Hematopoietic multipotent progenitor cell (in vitro differentiated cells): ENCODE measurements at places on chromosomes 13 and 19.

- DNase-seq: peak; percentile 69
Observed at GRCh38 chr13:106570299-106570852, 2.4 kb upstream of the ARGLU1 start.

- no peak for DNase-seq
Observed at GRCh38 chr13:96940961-96941360, 53.3 kb downstream of the OXGR1 start.

DNA sequence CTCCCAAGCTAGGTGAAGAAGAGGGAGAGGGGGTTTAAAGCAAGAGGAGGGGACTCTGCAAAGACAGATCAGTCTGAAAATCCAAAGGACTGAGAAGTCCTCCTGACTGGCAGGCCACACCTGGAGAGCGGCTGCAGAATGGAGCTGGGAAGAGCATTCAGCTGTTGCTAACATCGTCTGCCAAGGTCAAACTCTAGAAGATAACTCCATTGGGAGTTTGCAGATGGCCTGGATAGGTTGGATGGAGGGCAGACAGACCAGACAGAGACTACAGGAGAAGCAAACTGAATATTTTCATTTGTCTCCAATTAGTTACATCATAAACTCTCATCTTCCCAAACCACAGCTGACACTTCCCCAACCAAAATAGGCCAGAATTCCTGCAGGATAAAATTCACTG, 19.9 kb upstream of the SHISA2 start:
- DNase-seq: no peak

DNA sequence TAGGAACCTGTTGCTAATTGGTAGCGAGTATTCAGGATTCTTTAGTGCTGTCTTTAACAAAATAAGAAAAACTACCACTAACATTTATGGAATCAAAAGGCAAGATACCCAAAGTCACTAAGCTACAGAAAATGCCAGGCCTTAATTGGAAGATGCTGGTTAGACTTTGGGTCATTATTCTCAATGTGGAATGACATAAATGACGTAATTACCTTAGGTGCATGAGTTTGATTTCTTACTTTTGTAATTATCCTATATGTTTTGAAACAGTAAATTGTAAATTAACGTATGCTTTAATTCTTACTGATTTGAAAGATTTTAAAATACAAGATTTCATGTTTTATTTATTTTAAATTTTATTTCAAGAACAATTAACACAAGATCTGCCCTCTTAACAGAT, 25.0 kb downstream of the SGCG start:
- DNase-seq: no peak

- no peak for DNase-seq
Observed at GRCh38 chr19:10823690-10824089, 12.3 kb downstream of the TMED1 start.

- no peak for DNase-seq
Observed at GRCh38 chr19:16831531-16831930, 2.3 kb downstream of the SIN3B start.

GRCh38 chr19:23908165-23908564, 6.5 kb upstream of the ZNF726 start:
- DNase-seq: no peak

- no peak for DNase-seq
Observed at GRCh38 chr13:111857846-111858560, 208.9 kb upstream of the SOX1 start.

DNA sequence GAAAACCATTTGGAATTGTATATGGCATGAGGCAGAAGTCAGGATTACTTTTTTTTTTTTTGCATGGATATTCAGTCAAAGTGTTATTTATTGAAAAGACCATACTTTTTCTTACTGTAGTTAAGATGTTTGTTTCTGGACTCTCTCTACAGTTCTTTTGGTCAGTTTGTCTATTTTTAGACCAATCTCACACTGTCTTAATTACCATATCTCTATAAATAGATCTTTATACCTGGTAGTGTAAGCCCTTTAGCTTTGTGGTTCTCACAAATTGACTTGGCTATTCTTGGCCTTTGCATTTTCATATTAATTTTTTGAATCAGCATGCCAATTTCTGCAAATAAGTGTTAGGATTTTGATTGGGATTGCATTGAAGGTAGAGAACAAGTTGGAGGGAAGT, 96.8 kb downstream of the MAB21L1 start:
- no peak for DNase-seq

GRCh38 chr19:1765232-1765903, 12.1 kb downstream of the ONECUT3 start:
- DNase-seq: no peak

DNA sequence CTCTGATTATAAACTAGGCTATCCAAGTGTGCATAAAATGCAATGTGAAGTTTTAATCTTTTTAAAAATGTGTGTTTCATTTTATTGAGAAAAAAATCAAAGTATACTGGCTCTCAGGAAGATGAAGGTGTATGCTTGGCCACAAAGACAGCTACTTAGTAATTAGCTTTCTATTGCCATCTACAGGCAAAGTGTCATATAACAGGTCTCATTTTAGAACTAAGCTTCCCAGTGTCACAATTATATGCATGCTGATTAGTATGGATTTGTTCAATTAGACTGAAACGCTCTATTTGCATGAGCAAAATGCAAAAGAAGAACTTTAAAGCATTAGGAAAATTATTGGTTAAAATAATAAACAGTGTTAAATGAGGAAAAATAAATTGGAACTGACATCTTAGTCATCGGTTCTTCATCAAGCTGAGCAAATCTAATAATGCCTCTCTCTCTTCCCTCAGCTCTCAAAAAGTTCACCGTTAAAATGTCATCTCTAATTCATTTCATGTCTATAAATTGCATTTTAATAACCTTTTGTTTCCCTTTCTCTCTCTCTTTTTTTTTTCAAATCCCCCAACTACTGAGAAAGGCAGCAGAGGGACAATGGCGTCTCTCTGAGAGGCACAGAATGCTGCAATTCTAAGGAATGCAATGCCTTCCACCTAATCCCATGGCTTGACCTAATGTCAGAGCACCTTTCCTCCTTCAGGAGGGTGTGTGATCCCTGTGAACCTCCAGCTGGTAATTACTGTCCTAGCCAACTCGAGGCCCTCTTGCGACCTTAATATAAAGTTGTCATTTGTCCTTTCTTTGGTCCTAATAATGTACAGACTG, 313.1 kb upstream of the MAB21L1 start:
- peak; percentile 3 for DNase-seq

DNA sequence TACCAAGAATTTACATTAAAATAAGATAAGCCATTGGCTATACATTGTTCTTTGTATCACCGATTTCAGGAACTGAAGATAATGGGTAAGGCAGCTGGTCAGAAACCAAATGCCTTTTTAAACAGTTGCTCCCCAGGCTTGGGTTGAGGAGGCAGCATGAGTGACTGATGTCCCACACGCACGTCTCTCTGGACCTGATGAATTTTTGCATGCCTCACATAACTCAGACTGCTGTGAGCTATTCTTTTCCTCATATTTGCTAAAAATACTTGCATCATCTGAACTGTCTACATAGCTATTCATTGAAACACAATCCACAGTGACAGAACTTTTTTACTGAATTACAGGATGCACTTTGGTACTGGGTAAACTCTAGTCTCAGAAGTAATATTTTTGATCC, 123.6 kb upstream of the MAB21L1 start:
- DNase-seq: no peak

DNA sequence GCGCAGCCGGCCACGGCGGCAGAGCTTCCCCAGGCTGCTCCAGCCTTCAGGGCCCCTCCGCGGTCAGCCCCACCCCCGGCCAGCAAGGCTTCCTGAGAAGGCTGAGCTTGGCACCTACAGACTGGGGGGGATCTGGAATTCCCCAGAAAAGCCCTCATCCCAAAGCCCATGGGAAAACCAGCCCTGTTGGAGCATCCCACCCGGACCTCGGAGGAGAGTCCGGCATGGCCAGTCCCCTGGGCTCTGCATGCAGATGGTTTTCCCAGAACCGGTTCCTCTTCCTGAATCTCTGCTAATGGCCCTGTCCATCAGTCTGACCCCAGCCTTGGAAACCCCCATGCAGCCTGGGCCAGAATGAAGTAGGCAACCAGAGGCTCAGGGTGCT, 10.3 kb downstream of the RASA3 start:
- no peak for DNase-seq

- DNase-seq: no peak
Observed at GRCh38 chr19:28652765-28653164, 560.2 kb downstream of the UQCRFS1 start.

- no peak for DNase-seq
Observed at GRCh38 chr19:5247957-5248705, 92.5 kb downstream of the PTPRS start.

- DNase-seq: no peak
Observed at GRCh38 chr13:40595693-40596092, 70.7 kb downstream of the FOXO1 start.

DNA sequence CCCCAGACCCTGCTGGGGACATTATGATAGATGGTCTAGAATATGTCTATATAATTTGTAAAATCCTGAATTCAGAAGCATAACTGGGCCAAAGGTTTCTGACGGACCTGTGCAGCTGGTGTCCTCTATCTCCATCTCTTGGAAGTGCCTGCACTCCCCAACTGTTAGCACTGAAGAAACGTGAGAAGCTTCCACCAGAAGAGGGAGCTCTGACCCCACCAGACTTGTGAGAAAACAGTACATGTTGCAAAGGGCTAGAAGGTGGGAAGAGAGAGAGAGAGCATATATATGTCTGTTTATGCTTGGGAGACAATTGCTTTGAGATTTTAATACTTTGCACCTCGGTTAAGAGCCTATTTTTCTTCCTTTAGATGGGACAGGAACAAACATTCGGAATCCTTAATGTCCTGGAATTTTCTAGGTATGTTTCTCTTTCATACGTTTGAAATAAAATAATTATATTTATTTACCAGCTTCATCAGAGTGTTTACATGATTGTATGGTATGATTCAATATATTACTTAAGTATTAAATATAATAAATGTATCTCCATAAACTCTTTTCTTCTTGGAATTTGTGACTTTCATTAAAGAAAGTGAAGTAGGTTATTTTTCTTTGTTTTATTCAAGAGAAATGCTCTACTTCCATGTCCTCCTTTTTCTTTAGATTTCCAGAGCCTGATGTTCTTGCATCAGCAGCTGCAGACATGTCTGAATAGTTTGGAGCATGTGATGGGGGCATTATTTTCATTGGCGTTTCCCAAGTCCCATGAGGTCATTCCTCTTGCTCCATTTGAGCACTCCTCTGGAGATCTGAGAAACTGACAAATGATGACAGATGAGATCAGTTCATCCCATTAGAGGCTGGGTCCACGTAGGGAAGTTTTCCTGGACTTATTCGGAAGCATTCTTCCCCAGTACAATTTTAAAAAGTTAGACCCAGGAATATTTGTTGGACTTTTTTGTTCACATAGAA, 202.9 kb downstream of the ATP8A2 start:
- DNase-seq: peak; percentile 44

- DNase-seq: no peak
Observed at GRCh38 chr13:39985071-39985470, 329.6 kb downstream of the COG6 start.

DNA sequence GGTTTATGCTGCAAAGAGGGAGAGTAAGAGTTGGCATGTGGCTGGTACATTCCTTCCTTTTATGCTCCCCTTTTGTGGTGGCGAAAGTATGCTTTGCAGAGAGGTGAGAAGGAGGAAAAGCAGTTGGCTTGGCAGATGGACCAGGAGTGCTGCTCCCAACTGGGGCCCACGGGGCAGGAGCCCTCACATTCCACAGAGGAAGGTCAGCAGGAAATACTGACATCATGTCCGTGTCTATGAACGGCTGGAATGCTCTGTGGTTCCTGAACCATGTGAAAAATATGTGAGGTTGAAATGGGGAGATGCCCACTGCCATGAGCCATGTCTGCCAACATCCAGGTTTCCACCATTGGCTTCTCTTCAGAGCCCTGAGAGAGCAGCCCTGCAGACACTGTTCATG, 33.3 kb upstream of the GAS6 start:
- no peak for DNase-seq

DNA sequence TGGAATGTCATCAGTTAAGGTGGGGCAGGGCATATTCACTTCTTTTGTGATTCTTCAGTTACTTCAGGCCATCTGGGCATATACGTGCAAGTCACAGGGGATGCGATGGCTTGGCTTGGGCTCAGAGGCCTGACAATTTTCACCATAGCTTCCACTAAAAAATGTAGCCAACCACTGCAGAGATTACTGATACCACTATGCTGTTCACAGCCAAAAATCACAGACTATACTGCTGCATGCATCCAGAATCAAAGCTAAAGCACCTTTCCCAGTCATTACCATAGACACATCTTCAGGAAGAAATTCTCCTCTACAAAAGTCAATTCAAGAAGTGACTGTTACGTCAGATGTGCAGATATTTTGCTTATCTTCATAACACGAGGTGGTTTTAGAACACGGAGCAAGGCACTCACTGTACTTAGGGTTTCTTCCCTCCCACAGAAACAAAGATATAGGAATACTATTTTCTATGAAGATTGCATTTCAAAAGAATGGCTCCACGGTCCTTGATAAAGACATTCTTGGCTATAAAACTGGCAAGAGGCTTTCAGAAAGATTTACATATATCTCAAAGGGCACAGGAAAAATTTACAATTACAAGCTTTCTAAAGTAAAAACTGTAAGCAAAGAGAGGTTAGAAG, 1556.6 kb upstream of the PRR20A start:
- no peak for DNase-seq

- no peak for DNase-seq
Observed at GRCh38 chr19:50535672-50536187, 22.0 kb upstream of the ASPDH start.

DNA sequence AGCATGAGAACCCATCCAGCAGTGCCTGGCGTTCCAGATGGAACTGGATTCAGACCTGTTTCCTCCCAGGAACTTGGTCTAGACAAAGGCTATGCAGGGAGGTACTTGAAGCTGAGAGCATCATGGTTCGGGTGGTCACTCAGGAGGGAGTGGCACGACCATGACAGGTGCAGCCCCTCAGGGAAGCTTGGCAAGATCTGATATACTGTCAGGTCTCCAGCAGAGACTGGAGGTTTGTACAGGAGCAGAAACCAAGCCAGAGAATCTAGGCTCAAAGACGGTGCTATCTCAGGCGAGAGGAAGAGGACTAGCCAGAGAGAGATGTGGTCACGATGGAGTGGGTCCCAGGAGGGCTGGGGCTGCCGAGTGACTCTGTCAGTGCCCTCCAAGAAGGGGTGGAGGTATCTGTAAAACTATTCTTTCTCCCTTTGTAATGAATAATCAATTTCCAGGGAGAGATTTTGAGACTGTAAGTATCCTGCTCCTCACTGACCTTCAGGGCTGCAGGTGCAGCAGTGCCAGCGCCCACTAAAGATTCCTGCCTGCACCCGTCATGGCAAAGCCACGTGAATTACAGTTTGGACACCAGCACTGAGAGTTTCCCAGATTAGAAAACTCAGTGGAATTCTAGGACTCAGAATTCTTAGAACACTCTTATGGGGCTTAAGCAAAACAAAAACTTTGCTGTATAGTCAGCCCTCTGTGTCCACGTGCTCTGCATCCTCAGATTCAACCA, 10.2 kb upstream of the DCUN1D2 start:
- DNase-seq: no peak

DNA sequence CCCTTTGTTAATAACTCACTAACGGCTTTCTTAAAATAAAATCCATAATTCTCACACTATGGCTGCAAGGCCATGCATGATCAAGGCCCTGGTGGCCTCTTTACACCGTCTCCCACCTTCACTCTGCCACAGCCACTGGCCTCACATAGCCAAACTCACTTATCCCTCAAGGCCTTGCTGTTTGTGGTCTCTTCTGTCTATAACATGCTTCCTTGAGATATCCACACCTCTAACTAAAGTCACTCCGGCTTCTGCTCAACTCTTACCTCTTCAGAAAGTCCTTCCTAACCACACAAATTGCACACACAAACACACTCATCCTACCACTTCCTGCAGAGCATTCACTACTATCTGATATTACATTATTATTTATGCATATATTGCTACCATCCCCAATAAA, 262.5 kb downstream of the DIAPH3 start:
- no peak for DNase-seq
